ENCODE measurements at places on chromosomes 3 and 15. TPM values are rescaled to one million over a fixed set of nuclear protein-coding genes. Genes with fewer than 3 reads are reported as not detected.

- no peaks in the 10 kb centered on the region for H3K36me3 ChIP-seq
- DNase-seq, result no peak
- H3K27ac ChIP-seq, result no peak overlapping the region
- no peak overlapping the region for H3K4me3 ChIP-seq
- H3K4me1 ChIP-seq, result no peaks in the 10 kb centered on the region
These were observed 172.0 kb downstream of the ITPR1 start for GRCh38 chr3:4665197-4665596.

DNA sequence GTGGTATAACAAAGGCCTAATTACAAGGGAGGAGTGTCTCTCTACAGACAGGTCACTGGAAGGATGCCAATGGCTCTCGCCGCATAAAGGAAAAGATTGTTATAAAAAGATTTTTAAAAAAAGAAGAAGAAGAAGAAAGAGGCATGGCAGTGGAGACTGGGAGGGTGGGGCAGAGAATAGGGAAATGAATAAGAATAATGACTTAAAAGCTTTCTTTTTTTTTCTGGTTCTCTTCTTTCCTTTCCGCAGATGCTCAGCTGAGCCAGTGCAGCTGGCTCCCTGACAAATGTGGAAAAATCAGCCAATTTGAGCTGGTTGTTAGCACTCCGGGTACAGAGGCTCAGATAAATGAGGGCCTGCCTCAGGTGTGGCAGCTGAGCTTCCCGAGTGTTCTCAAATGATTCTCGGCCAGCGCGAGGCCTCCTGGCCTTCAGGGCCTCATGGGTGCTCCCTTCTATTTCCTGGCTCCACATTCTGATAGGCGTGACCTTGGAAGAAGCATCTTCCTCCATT lies 234.1 kb downstream of the RORA start:
- no peak overlapping the region for H3K4me3 ChIP-seq
- no peaks in the 10 kb centered on the region for H3K36me3 ChIP-seq
- no peak for DNase-seq
- H3K27ac ChIP-seq, result no peak overlapping the region
- no peaks in the 10 kb centered on the region for H3K4me1 ChIP-seq

The CHAC1 gene
- 5.2 TPM for total RNA-seq

The TMEM207 gene
- total RNA-seq, result 1.4 TPM

GRCh38 chr3:148083526-148084182 lies 614.0 kb upstream of the AGTR1 start:
- no peak for DNase-seq
- H3K36me3 ChIP-seq, result no peaks in the 10 kb centered on the region
- H3K4me3 ChIP-seq, result no peak overlapping the region
- H3K27me3 ChIP-seq, result no peaks in the 10 kb centered on the region
- H3K27ac ChIP-seq, result no peak overlapping the region
- no peaks in the 10 kb centered on the region for H3K4me1 ChIP-seq

GRCh38 chr15:61564785-61565184 lies 335.7 kb upstream of the RORA start:
- H3K27me3 ChIP-seq, result peaks cover 60% of the 10 kb centered on the region
- H3K4me3 ChIP-seq, result no peak overlapping the region
- no peaks in the 10 kb centered on the region for H3K36me3 ChIP-seq
- H3K4me1 ChIP-seq, result no peaks in the 10 kb centered on the region
- no peak for DNase-seq

The PRICKLE2 gene
- 4.0 TPM for total RNA-seq

DNA sequence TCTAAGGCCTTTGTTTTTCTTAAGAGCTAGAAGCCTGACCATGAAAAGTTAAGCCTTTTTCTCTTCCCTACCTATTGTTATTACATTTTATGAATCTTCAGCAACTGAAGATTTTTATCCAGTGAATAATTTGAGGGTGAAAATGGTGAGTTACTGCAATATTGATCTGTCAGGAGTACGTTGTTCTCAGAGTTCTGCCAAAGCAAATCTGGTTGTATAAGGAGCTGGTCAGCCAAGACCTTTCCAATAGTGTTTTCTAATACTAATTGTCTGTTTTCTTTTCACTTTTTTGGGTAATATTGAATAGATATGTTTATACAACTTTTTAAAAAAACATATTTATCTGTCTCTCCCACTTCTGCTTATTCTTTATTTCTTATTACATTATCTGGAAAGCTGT lies 15.0 kb downstream of the SPTSSB start:
- H3K4me3 ChIP-seq, result no peak overlapping the region
- no peaks in the 10 kb centered on the region for H3K36me3 ChIP-seq
- no peak overlapping the region for H3K27ac ChIP-seq
- H3K27me3 ChIP-seq, result no peaks in the 10 kb centered on the region
- H3K4me1 ChIP-seq, result peaks cover 23% of the 10 kb centered on the region

DNA sequence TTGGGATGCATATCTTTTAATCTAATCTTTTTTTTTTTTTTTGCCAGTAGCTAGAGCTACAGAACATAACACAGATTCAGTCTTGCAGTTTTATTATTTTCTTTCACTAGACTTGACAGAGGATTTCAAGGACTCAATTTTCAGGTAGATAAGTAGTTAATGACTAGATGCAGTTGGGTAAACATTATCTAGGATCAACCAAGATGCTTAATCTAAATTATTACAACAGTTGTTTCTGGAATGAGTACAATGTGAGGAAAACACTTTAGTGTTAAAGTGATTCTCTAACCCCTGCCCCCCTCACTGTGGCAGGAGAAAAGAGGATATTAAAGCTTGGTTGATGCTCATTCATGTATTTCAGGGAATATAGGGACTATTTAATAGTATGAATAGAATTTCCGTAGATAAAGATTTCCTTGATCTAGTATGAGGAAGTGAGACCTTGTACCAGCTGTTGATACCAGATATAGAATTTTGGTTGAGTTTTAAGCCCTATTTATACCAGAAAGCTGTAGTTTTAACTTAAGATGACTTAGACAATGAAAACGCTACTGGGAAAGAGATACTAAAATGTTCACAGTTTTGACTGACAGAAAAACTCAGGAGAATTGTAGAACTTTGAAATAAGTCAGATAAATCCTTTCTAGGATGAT lies 389.0 kb upstream of the C2CD4B start:
- H3K4me3 ChIP-seq, result no peak overlapping the region
- no peak for DNase-seq
- no peaks in the 10 kb centered on the region for H3K36me3 ChIP-seq
- no peaks in the 10 kb centered on the region for H3K4me1 ChIP-seq
- H3K27ac ChIP-seq, result no peak overlapping the region
- H3K27me3 ChIP-seq, result peaks cover 8% of the 10 kb centered on the region

The GNAT1 gene
- total RNA-seq, result not detected

DNA sequence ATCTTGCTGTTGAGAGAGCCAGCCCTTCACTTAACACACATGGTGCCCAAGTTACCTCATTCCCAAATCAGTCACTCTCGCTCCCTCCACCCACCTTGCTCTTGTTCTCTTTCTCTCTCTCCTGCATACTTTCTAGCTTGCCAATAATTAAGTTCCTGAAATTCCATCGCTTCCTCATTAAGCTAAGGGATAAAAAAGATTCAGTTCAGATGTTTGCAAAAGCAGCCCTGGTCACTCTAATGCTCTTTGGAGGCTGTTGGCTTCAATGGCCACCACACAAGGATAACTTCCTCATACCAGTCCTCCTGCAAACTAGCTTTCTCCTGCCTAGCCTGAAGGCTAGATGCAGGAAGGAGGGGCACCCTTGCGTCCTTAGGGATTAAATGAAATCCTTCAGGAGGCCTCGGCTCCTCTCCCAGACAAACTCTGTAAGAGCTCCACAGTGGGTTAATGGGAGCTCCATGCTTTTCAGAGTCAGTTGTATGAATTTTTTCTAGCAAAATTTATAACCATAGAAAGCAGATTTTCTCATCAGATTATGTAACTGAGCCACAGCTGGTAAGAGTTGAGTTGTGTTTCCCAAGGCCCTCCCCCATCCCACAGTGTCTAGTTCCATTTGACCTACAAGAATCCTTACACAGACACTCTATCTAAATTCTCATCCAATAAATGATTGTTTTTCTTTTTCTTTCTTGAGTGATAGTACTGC lies 176.6 kb upstream of the TRIM42 start:
- H3K4me1 ChIP-seq, result no peaks in the 10 kb centered on the region
- no peak overlapping the region for H3K4me3 ChIP-seq
- H3K27ac ChIP-seq, result no peak overlapping the region
- peak; percentile 20 for DNase-seq
- H3K27me3 ChIP-seq, result peaks cover 20% of the 10 kb centered on the region
- H3K36me3 ChIP-seq, result no peaks in the 10 kb centered on the region

The SEMA3G gene
- 0.12 TPM for total RNA-seq

DNA sequence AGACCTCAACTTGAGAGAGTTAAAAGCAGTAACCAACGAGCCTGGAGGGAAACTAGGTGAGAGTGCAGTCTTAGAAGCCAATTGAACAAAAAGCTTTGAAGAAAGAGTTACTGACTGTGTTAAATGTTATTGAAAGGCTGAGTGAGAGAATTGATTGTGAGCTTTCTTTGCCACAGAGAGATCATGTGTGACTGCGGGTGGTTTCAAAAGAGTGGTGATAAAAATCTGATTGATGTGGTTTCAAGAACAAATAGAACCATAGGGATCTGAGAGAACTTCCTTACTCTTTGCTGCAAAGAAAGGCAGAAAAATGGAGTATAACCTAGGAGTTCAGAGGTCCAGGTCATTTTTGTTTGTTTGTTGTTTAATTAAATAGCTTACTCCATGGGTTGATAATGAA lies 759.9 kb upstream of the ALCAM start:
- no peak overlapping the region for H3K4me3 ChIP-seq
- H3K4me1 ChIP-seq, result peaks cover 10% of the 10 kb centered on the region
- no peak overlapping the region for H3K27ac ChIP-seq

DNA sequence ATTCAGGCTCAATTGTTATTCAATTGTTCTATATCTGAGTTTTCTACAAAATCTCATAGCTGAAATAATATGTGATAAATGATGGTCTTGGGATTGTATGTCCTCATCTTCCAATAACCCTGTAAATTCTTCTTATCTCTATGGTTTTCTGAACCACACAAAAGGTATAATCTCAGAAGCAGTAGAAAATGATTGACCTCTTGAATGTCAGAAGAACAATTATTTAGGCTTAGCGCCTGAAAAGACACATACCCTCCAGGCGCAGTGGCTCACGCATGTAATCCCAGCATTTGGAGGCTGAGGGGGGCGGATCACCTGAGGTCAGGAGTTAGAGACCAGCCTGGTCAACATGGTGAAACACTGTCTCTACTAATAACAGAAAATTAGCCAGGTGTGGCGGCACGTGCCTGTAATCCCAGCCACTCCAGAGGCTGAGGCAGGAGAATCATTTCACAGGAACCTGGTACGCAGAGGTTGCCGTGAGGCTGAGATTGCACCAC lies 288.0 kb upstream of the TBC1D5 start:
- H3K36me3 ChIP-seq, result no peaks in the 10 kb centered on the region
- H3K27ac ChIP-seq, result no peak overlapping the region
- no peak overlapping the region for H3K4me3 ChIP-seq
- H3K4me1 ChIP-seq, result no peaks in the 10 kb centered on the region

DNA sequence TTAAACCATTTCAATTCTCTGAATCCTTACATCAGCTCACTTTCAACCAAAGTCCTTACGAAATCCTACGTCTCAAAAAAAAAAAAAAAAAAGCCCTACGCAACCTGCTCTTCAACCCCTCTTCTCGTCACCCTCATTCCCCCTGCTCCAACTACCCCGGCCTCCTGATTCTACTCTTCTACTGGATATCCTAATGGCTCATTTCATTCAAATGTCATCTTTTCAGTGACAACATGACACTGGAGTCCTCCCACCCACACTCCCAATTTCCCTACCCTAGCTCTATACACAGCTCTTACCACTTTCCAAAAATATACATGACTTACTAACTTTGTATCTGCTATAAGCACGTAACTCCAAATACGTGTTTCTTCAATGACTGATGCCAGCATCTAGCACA lies 11.5 kb downstream of the UBP1 start:
- no peak for DNase-seq
- peak overlapping the region; percentile 59 for H3K27ac ChIP-seq
- H3K4me3 ChIP-seq, result peak overlapping the region; percentile 22
- no peaks in the 10 kb centered on the region for H3K27me3 ChIP-seq
- peaks cover 33% of the 10 kb centered on the region for H3K4me1 ChIP-seq
- H3K36me3 ChIP-seq, result no peaks in the 10 kb centered on the region

DNA sequence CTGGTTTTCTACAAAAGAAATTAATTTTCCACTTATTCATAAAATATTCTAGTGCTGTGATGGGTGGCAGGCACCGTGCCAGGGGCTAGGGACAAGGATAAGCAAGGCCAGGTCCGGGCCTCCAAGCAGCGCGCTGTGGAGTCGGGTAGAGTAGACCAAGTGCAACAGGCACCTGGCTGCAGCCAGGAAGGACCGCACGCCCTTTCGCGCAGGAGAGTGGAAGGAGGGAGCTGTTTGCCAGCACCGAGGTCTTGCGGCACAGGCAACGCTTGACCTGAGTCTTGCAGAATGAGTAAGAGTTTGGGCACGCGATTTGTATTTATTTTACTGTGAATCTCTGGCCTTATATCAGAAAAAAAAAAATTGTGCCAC lies at the start of gene CASR:
Gene CASR, plus strand, starts transcription at position 148 of the 372 bp plus-strand sequence. CDS start 70,522 bp downstream, outside the sequence.
- peaks cover 10% of the 10 kb centered on the region for H3K36me3 ChIP-seq
- peak within 1 kb of the TSS; percentile 90 for H3K4me3 ChIP-seq
- peak within 1 kb of the TSS; percentile 48 for H3K27ac ChIP-seq
- H3K4me1 ChIP-seq, result peaks cover 49% of the 10 kb centered on the region
